ENCODE measurements at places on chromosomes 7 and 10.

- no peak for DNase-seq
Measured at GRCh38 chr10:13475124-13475523, 53.7 kb downstream of the BEND7 start.

- DNase-seq = no peak
Measured at GRCh38 chr10:120048391-120048790, 155.9 kb downstream of the SEC23IP start.

GRCh38 chr10:1605121-1605520 lies 132.2 kb downstream of the ADARB2 start:
- DNase-seq = no peak

DNA sequence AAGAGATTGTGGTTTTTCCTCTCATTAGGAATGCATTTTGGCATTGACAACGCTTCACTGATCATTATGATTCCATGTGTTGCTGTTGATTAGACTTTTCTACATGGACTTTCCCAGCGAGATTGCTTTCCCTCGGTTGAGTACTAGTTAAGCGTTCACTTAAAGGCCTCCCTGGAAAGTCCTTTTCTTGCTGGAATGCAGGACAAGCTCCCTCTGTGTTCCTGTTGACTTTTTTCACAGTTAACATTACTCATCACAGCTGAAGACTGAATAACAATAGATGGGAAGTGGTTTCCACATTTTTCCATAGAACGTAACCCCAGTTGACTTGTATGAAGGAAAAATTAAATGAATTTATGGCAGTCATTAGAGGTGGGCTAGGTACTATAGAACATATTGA lies 2.6 kb upstream of the CAV1 start:
- no peak for DNase-seq

DNA sequence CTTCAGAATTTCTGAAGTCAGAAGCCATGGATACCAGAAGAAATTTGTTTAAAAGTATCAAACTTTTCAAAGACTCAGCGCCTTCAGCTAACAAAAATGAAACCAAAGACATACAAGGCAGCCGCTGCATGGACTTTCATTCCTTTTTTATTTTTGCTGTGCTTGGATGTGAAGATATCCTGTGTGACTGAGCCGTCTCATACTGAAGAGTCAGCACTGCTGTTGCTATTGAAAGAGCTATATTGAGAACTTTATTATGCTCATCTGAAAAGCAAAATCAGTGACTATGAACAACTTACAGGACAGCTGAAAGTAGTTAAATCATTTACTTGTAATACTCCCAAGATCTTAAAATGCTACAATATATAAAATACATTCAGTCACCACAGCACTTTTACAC lies 809.2 kb downstream of the NXPH1 start:
- no peak for DNase-seq

- no peak for DNase-seq
Measured at GRCh38 chr7:91043186-91043585, 221.0 kb upstream of the FZD1 start.

GRCh38 chr7:31051598-31052486 lies at the start of gene ADCYAP1R1:
ADCYAP1R1 (plus strand) TSS chr7:31052308; CDS start chr7:31063265, 10,957 bp downstream.
- DNase-seq = no peak

All from activated T-cell treated with anti-CD3 and anti-CD28 coated beads for 4 hours (primary cell).